Left ventricle myocardium inferior (tissue), 1 donor: ENCODE measurements at places on chromosomes 4 and X. TPM values are rescaled to one million over a fixed set of nuclear protein-coding genes. Genes with fewer than 3 reads are reported as not detected.

DNA sequence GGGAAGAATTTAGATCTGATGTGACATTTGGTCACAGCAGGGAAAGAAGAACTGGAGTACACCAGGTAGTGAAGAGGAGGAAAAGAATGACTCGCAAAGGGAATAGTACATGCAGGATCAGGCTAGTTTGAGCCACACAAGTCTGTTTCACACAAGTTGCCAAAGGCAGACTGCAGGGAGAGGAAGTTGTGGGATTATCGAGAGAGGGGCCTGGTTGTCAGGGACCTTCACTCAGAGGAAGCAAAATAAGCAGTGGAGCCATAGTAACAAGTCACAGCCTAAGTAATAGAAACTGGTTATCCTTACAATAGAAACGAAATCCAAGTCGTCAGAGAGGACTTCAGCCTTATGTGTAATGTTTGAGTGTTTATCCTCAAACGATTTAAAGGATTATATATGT, 316.7 kb upstream of the HTR2C start:
- H3K27me3 ChIP-seq, result no peaks in the 10 kb centered on the region
- no peaks in the 10 kb centered on the region for H3K4me1 ChIP-seq
- DNase-seq, result no peak
- no peak overlapping the region for H3K4me3 ChIP-seq
- H3K27ac ChIP-seq, result no peak overlapping the region
- H3K36me3 ChIP-seq, result no peaks in the 10 kb centered on the region

DNA sequence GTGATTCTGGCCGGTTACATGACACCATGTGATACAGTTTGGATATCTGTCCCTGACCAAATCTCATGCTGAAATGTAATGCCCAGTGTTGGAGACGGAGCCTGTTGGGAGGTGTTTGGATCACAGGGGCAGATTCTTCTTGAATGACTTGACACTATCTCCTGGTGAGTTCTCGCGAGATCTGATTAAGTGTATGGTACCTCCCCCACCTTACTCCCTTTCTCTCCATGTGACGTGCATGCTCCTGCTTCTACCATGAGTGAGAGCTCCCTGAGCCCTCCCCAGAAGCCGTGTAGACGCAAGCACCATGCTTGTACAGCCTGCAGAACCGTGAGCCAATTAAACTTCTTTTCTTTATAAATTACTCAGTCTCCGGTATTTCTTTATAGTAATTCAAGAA, 23.6 kb downstream of the CPE start:
- no peak overlapping the region for H3K27ac ChIP-seq
- no peaks in the 10 kb centered on the region for H3K36me3 ChIP-seq
- no peak for DNase-seq
- H3K27me3 ChIP-seq, result no peaks in the 10 kb centered on the region

DNA sequence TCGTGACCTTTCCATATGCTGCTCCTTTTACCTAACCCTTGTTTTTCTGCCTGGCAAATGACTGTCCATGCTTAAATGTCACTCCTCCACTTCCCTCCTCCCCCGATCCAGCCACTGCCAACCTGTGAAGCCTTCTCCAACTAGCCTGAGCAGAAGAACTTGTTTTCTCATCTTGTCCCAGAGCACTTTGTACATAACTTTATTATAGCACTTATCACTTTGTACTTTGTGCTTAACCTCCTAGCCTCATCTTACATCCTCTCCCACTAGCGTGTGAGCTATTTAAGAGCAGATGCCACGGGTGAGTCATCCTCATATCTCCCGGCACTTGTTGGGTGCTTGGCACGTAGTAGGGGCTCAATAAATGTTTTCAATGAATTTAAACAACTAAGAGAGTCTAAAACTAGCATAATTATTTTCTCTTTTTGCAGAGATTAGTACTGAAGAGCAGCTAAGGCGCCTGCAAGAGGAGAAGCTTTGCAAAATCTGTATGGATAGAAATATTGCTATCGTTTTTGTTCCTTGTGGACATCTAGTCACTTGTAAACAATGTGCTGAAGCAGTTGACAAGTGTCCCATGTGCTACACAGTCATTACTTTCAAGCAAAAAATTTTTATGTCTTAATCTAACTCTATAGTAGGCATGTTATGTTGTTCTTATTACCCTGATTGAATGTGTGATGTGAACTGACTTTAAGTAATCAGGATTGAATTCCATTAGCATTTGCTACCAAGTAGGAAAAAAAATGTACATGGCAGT, 46.9 kb downstream of the XIAP start:
- peaks cover 9% of the 10 kb centered on the region for H3K36me3 ChIP-seq
- H3K27me3 ChIP-seq, result no peaks in the 10 kb centered on the region
- H3K4me3 ChIP-seq, result no peak overlapping the region
- H3K27ac ChIP-seq, result peak overlapping the region; percentile 44

DNA sequence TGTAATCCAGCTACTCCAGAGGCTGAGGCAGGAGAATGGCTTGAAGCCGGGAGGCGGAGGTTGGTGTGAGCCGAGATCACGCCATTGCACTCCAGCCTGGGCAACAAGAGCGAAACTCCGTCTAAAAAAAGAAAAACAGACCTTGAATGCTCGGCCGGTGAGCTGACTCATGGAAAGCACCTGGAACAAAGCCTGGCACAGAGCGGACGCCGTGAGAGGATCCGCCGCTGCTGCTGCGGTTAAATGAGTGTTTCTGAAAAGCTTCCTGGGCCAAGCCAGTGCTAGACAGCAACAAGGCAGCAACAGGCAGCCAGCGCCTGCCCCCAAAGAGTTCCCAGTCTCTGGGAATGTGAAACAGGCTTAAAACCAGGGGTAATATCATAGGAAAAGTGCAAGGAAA, 186.4 kb downstream of the AFAP1 start:
- no peak for DNase-seq
- H3K27ac ChIP-seq, result no peak overlapping the region
- H3K36me3 ChIP-seq, result no peaks in the 10 kb centered on the region
- peaks cover 21% of the 10 kb centered on the region for H3K4me1 ChIP-seq
- no peak overlapping the region for H3K4me3 ChIP-seq
- H3K27me3 ChIP-seq, result no peaks in the 10 kb centered on the region

DNA sequence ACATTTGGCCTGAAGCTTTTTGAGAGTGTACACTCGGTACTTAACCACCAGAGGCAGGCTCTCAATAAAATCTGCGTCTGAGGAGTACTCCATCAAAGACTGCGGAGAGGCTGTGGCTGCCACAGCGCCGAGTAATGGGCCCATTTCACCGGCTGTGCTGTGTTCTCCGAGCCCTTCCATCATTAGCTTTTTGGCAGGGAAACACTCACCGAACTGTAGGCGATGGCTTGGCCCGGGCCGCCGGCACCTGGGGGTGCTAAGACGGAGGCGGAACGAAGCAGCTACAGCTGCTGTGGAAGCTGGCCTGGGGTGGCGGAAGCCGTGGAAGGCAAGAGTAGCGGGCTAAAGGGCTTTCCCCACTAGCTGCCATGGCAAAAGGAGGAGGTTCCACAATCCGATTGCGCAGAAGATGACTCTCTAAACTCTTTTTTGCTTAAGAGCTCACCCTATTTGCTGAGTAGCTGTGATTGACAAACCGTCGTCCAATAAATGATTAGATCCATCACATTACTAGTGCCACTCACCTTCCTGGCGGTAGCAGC, 48.5 kb upstream of the PABPC1L2A start:
- peak overlapping the region; percentile 23 for H3K4me3 ChIP-seq
- H3K27ac ChIP-seq, result no peak overlapping the region
- DNase-seq, result no peak
- H3K36me3 ChIP-seq, result no peaks in the 10 kb centered on the region
- no peaks in the 10 kb centered on the region for H3K27me3 ChIP-seq

DNA sequence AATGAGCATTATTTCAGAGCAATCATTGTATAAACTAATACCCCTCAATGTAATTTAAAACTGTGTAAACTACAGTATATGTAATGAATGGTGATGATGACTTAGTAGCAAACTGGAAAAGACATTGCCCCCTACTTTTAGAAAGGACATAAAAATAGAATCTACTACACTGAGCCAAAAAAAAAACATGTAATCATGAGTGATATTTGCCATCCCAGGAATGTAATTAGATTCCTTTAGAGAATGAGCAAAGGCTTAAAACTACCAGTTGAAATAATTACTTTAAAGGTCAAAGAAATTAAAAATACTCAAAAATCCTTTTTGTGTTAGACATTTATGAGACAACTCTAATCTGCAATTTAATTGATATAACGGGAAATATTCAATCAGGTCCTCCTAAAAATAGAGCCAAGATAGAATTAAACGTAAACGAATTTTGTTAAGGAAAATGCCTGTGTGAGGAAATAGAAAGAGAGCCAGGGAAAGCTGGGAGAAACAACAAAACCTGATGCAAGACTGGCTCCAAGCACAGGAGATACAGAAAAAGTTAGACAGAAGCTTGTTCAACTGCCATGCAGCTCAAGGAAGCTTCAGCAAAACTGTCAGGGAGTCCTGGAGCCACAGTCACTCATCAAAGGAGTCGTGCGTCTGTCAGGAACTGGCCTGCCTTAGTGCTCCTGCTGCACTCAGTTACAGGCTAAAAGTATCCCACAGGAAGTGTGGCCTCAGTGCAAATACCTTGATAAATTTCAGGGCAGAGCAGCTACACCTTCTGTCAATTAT, 655.7 kb upstream of the INTU start:
- no peaks in the 10 kb centered on the region for H3K36me3 ChIP-seq
- peak; percentile 20 for DNase-seq
- no peaks in the 10 kb centered on the region for H3K27me3 ChIP-seq
- peak overlapping the region; percentile 10 for H3K27ac ChIP-seq
- no peak overlapping the region for H3K4me3 ChIP-seq

GRCh38 chr4:122481766-122482405, 25.4 kb upstream of the IL2 start:
- no peaks in the 10 kb centered on the region for H3K4me1 ChIP-seq
- H3K27ac ChIP-seq, result no peak overlapping the region
- H3K27me3 ChIP-seq, result no peaks in the 10 kb centered on the region

- H3K27ac ChIP-seq, result no peak overlapping the region
- no peaks in the 10 kb centered on the region for H3K4me1 ChIP-seq
- DNase-seq, result no peak
- H3K4me3 ChIP-seq, result no peak overlapping the region
Measured at GRCh38 chrX:134368126-134368525, 91.8 kb upstream of the HPRT1 start.

DNA sequence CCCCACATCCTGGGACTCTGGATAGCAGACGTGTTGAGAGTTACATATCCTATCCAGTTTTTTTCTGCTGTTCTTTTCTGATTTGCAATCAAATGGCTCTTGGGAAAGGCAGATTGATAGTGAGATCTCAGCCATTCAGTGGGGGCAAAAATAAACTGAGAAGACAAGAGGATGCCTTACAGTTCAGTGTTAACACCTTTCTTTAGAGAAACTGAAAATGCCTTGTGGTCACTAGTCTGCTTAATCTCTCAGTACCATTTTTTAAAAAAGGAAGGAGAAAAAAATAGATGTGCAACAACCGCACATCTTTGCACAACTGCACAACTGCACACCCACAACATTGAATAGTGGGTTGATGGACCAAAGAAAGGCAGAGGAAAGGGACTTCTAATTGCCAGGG, 109.3 kb downstream of the ARHGEF9 start:
- peaks cover 33% of the 10 kb centered on the region for H3K36me3 ChIP-seq
- no peak for DNase-seq
- no peaks in the 10 kb centered on the region for H3K4me1 ChIP-seq
- H3K27me3 ChIP-seq, result no peaks in the 10 kb centered on the region
- no peak overlapping the region for H3K4me3 ChIP-seq

DNA sequence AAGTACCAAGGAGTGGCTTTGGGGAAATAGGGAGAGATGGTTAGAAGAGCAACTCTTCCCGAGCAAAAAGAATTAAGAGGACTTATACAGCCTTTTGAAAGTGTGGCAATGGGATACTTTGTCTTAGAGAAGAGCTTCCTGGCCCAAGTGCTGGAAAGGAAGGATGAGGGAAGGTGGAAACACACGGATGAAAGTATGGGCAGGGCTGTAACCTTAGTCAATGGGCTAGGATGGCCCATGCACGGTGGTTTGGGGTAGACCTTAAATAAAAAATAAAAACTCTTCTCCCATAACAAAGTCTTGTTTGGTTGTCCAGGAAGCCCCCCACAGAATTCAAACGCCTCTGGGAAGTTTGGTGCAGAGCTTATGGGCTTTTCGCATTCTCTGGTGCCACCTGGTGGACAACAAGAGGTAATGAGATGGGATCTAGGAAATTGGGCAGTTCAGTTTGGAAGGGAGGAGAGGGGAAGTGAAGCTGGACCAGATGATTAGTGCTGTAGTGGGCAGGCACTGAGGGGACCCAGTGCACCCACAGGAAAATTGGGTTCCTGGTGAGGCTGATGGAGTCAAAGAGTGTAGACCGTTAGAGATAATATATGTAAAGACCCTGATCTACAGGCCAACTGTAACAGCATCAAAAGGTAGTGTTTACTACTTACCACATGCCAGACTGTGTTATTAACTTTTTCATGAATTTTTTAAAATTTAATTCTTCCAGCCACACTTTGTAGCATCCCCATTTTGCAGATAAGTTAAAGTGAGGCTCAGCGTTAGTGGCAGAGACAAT, 13.8 kb upstream of the ENOX2 start:
- peak; percentile 12 for DNase-seq
- H3K4me3 ChIP-seq, result no peak overlapping the region
- no peaks in the 10 kb centered on the region for H3K27me3 ChIP-seq
- no peaks in the 10 kb centered on the region for H3K4me1 ChIP-seq
- H3K36me3 ChIP-seq, result no peaks in the 10 kb centered on the region

GRCh38 chr4:148443512-148444295, 1.5 kb upstream of the NR3C2 start:
- H3K36me3 ChIP-seq, result no peaks in the 10 kb centered on the region
- peaks cover 94% of the 10 kb centered on the region for H3K4me1 ChIP-seq
- DNase-seq, result peak; percentile 41
- peak overlapping the region; percentile 92 for H3K27ac ChIP-seq

GRCh38 chrX:53193093-53193492, 31.9 kb downstream of the KDM5C start:
- DNase-seq, result no peak
- H3K4me3 ChIP-seq, result no peak overlapping the region
- H3K4me1 ChIP-seq, result no peaks in the 10 kb centered on the region
- peaks cover 48% of the 10 kb centered on the region for H3K36me3 ChIP-seq

DNA sequence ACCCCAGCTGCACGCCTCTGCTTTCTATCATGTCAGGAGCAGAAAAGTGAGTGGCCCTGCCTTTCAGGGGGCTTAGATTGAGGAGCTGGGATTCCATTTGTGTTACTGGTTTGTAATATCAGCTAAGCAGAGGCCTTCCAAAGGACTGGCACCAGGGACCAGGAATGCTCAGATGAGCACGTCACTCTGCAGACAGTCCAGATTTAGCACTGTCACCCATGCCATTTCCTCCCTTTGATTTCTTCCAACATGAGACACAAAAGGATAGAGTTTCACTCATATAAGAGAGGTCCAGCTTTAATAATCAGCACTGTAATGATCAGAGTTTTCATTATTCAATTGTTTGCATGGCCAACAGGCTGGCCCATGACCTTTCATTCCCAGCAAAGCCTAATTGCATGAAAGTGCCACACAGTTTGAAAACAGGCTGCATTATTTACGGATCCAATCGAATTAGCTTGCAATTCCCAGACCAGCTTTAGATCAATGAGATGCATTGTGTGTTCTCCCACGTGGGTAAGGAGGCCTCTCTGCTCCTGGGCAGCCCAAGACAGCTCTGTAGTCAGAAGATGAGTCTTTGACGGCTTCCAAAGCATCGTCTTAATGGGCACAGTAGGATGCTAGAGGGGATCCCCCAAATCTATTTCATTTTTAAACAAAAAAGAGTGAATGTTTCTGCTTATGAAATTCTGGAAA, 9.8 kb upstream of the SLC2A9 start:
- no peaks in the 10 kb centered on the region for H3K27me3 ChIP-seq
- no peak overlapping the region for H3K4me3 ChIP-seq
- H3K27ac ChIP-seq, result peak overlapping the region; percentile 68
- no peak for DNase-seq
- peaks cover 47% of the 10 kb centered on the region for H3K4me1 ChIP-seq

Gene UGT2B15
- total RNA-seq, result not detected

Gene IQCM
- total RNA-seq, result not detected

Gene ARHGEF9
- total RNA-seq, result 48.1 TPM

Gene ENAM
- total RNA-seq, result 6.2 TPM

Gene PITX2
- total RNA-seq, result not detected

Gene CCDC120
- 1.6 TPM for total RNA-seq
